ENCODE measurements at places on chromosomes 5 and 9. TPM values are rescaled to one million over a fixed set of nuclear protein-coding genes. Genes with fewer than 3 reads are reported as not detected.

DNA sequence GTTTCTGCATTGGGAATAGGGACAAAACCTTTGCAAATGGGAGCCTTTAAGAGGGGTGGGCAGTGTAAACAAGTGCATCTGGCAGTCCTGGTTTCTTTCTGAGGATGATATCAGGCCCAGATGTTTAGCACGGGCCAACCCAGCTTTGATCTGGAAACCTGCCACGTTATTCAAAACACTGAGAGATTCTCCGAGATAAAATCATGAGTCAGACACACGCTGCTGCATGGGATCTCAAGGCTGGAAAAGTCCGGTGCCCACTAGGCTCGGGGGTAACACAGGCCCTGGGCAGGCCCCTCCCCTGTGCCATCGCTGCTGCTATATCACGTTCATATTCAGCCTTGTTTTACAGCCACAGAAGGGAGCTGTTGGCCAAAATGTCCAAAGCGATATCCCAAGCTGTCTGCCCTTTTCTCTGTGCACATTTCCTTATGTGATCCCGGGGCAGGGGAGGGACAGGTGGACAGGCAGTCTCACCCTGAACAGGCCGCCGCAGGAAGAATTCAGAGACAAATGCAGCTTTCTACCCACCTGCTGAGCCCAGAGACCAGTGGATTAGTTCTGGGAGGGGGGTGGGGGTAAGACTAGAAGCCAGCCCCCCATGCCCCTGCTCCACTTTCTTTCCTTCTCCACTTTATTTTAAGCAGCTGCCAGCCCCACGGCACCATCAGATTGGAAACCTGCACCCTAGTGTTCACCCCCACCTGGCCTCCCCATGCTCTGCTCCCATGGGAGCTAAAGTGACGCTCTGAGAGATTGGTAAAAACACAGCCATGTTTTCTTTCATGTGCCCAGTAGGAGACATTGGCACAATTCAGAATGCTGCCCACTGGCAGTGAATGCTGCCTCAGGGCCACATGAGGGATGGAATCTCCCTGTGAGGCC lies 63.1 kb downstream of the TMOD1 start:
- DNase-seq, result no peak
- H3K4me3 ChIP-seq, result no peak overlapping the region
- no peaks in the 10 kb centered on the region for H3K36me3 ChIP-seq
- H3K4me1 ChIP-seq, result peaks cover 3% of the 10 kb centered on the region

ZNF300 gene
- 25.9 TPM for total RNA-seq

DNA sequence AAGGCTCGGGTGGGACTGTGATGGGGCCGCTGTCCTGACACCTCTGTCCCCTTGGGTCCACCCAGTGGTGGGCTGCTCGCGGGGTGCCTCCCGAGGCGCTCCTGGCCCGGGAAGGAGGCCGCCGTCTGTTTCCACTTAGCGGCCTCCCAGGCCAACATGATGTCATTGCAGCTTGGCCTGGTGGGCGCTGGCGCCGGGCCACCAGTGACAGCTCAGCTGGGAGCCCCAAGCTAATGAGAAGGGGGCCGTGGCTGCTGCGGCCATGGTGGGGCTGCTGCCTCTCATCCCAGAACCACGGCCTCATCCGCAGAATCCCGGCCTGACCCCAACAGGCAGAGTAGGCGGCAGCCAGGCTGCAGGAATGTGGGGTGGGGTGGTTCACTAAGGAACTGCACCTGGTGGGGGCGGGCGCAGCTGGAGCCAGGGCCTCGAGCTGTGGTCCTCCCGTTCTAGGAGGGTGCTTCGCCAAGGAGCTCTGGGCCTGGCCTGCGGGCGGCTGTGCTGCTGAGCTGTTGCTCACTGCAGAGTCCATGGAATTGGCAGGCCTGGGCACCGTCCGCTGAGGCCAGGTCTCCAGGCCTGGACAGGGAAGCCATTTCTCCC lies 123.5 kb upstream of the COL5A1 start:
- no peaks in the 10 kb centered on the region for H3K36me3 ChIP-seq
- H3K27me3 ChIP-seq, result no peaks in the 10 kb centered on the region
- H3K27ac ChIP-seq, result no peak overlapping the region
- H3K4me1 ChIP-seq, result no peaks in the 10 kb centered on the region

DNA sequence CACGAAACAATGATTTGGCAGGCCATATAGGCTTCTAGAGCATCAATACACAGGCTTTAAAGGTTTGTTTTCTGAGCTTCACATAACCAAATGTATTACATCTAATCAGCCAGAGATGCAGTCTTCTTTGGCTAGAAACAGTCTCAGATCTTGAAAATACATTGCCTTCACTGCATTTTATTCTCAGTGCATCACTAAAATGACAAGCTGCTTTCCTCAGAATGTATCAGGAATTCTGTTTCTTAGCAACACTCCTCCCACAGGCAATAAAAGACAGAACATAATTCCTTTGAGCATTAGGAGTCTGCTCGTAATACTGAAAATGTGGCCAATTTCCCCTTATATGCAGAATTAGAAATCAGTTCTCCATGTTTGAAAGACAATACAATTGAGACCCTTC lies 36.9 kb downstream of the FEM1C start:
- no peak overlapping the region for H3K27ac ChIP-seq
- H3K4me1 ChIP-seq, result no peaks in the 10 kb centered on the region
- H3K36me3 ChIP-seq, result 0 out of 2 replicates have a peak, but pooled peaks cover 6% of the 10 kb centered on the region
- H3K4me3 ChIP-seq, result no peak overlapping the region

HBEGF gene
- total RNA-seq, result 2.9 TPM

GRCh38 chr5:90612919-90613318 lies 54.3 kb downstream of the ADGRV1 start:
- H3K4me1 ChIP-seq, result peaks cover 23% of the 10 kb centered on the region
- no peak overlapping the region for H3K4me3 ChIP-seq
- no peak for DNase-seq

OR1J2 gene
- not detected for total RNA-seq

Measured in GM23338 (cell line).